ENCODE measurements at places on chromosomes 2 and 18.

GRCh38 chr2:27407798-27408491, 1.4 kb downstream of the PPM1G start:
- DNase-seq, result no peak

DNA sequence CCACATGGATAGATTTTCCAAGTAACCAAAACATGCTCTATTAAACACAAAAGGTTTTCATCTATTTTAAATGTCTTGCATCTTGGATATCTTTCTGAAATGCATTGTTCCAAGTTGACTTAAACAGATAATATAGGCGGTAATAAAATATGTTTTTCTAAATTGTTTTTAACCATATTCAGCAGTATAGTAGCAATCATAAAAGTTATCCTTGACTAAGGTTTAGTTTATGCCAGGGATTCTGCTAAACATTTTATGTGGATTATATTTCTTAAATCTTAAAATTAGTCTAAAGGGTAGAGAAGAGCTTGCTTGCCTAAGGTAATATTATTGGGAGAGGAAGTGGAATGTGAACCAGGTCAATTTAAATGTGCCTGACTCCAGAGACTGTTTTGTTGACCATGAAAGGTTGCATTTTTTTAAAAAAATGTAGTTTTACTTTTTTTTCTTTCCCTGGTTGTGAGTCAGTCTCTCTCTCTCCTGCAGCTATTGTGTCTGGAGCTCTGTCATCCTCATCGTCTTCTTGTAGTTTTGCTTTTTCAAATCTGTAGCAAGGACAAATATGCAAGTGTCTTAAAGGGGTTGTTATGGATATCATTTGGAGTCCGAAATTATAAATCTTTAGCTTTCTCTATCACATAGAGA, 309.1 kb upstream of the COL3A1 start:
- DNase-seq, result no peak

- no peak for DNase-seq
Observed at GRCh38 chr2:132965460-132965859, 295.5 kb upstream of the LYPD1 start.

DNA sequence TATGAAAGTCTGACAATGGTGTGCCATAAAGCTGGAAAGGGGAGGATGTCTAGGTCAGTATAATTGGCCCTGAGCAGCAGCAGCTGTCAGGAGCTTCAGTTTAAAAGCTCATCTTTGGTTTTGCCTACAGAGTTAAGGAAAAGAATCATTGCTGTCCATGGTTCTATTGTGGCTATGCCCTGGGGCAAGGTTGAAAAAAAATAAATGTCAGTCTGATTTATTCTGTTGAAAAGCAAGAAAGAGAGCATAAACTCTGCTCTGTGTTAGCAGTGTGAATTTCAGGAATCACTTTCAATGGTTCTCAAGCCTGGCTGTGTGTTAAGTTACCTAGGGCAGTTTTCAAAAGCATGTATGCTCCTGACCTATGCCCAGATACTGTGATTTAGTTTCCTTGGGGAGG, 446.7 kb downstream of the SETBP1 start:
- no peak for DNase-seq

- no peak for DNase-seq
Observed at GRCh38 chr2:85950743-85951142, 62.0 kb upstream of the ST3GAL5 start.

DNA sequence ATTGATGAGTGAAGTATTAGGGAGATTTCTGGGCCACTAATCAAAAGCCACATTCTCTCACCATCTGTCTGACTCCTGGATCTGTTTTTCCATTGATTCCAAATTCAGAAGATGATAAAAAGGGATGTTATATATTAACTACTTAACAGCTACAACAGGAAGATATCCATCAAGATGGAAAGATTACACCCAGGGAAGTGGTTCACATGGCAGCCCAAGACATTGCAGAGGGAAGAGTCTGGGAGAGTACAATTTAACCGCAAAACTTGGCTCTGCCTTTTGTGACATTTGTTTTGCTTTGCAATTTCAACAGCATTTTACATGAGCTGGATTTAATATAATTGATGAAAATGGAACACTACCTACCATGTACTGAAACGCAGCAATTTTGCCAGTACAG, 22.5 kb upstream of the TCF4 start:
- no peak for DNase-seq

DNA sequence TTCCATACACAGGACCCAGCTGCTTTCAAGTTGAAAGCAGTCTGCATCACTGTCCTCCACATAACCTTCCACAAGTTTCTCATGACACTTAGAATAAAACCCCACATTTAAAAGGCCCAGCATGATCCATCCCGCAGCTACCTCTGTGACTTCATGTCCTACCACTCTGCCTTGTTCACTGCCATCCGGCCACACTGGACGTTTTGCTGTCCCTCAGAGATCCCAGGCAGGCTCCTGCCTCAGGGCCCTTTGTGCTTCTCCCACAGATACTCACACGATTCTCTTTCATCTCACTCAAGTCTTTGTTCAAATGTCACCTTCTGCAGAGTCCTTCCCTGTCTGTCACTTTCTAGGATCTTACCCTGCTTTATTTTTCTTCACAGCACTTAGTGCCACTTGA, 232.9 kb upstream of the BOD1L2 start:
- DNase-seq, result no peak
